ENCODE measurements at places on chromosomes 5 and 9. TPM values are rescaled to one million over a fixed set of nuclear protein-coding genes. Genes with fewer than 3 reads are reported as not detected.
A peak's percentile ranks its signal among the peaks of the same experiment; 100 is the strongest.

- DNase-seq: peak; percentile 75
- H3K36me3 ChIP-seq: peaks cover 6% of the 10 kb centered on the region
- no peak overlapping the region for H3K4me3 ChIP-seq
- peaks cover 8% of the 10 kb centered on the region for H3K4me1 ChIP-seq
These were observed 70.5 kb upstream of the LRRTM2 start for GRCh38 chr5:138945421-138946240.

- no peaks in the 10 kb centered on the region for H3K4me1 ChIP-seq
- no peaks in the 10 kb centered on the region for H3K36me3 ChIP-seq
- H3K27me3 ChIP-seq: peaks cover under 1% of the 10 kb centered on the region
- DNase-seq: no peak
- H3K27ac ChIP-seq: no peak overlapping the region
These were observed 78.5 kb downstream of the OLFM1 start for GRCh38 chr9:135165756-135166519.

DNA sequence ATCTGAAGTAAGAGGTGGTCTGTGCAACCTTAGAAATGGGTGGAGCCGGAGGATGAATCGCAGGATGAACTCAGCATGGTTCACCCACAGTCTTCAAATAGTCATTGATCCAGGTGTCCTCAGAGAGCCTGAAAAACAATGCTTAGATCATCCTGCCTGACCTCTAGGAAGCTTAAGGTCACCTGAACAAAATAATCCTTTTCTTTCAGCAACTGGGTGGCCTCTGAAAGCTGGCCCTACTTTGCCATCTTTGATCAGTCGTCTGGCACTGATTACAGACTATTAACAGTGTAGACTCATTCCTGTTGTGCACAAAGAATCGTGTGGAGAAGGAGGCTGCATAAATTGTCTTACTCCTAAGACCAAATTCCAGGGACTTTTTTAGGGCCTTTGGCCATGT is 50.7 kb downstream of the PIP5K1B start:
- H3K27ac ChIP-seq: no peak overlapping the region
- no peak for DNase-seq
- peaks cover 15% of the 10 kb centered on the region for H3K4me1 ChIP-seq

DNA sequence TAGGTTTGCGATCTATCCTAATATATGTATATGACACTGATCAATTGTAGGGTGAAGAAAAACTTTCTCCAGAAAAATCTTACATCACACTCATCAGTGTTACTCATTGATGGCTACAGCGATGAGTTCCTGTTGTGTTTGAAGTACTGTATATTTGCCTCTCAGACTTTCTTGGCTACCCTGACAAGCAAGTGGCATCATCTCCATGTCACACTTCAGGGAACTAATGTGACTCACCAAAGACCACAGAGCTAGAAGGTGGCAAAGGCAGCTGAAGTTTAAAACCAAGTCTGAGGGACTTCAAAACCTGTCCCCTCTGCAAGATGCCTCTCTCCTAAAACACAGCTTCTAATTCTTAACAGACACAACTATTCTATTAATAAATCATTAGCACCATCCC is 451.4 kb downstream of the CTNND2 start:
- no peaks in the 10 kb centered on the region for H3K4me1 ChIP-seq
- no peak for DNase-seq
- H3K27me3 ChIP-seq: no peaks in the 10 kb centered on the region
- H3K36me3 ChIP-seq: no peaks in the 10 kb centered on the region
- no peak overlapping the region for H3K4me3 ChIP-seq

ARHGEF37 gene
- 1.3 TPM for total RNA-seq

All from endodermal cell (in vitro differentiated cells).